ENCODE measurements at places on chromosomes 4 and X.

DNA sequence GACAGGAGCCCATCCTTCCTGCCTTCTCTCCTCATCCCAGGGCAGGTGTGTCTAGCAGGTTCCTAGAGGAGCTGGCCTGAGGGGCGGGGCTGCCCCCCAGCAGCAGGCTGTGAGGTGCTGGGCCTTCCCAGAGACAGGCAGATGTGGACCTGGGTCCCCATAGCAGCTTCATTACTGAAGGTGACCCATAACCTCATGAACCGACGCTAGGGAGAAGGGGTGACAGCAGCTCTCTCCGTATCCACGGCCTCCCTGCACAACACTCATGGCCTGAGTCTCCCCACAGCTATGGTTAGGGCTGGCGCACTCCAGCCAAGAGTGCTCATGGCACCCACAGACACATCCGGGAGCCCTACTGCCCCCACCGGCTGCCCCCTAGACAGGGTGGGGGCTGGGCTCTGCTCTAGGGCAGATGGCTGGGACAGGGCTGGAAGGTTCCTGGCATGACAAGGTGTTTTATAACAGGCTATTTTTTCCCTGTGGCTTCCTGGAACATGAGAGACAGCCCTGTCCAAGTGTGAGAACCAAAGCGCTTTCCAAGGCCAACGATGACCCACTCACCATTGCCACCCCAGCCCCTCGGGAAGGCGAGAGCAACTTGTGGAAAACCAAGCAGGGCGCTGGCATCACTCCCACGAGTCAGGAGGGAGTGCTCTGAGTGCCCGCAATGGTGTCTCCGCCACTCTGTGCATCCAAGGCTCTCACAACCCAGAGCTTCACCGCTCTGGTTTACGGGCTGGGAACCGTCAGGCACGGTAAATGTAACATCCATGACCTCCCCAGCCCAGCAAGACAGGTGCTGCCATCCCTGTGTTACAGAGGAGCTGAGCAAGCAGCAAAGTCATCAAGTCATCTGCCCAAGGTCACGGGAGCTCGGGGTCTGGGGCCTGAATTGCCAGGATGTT lies 59.8 kb downstream of the ACOX3 start:
- DNase-seq: no peak

GRCh38 chr4:155265113-155265512 lies 56.7 kb downstream of the NPY2R start:
- no peak for DNase-seq

GRCh38 chr4:67873116-67873515 lies 10.7 kb downstream of the TMPRSS11D start:
- no peak for DNase-seq

GRCh38 chrX:101276238-101276637 lies 14.9 kb downstream of the TAF7L start:
- no peak for DNase-seq

DNA sequence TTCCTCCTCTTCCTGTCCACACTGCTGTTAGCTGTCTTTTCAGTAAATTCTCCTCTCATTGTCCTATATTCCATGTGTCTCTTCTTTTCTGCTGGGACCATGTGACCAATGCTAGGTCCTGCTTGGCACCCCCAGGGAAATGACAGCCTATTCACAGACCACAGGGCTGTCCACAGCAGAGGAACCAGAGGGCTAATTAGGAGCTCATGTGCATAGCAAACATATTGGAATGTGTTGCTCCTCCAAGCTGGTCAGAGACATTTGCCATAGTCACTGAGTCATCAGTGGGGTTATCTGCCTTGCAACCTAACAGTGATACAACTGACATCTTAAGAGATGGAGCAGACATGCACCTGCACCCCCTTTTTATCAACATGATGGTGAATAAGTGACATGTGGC lies 67.9 kb upstream of the PUDP start:
- DNase-seq: no peak

All from stimulated activated CD8-positive, alpha-beta memory T cell treated with anti-CD3 and anti-CD28 coated beads, Interleukin-4, amount 100 ng/mL, for 24 hours (primary cell).